ENCODE measurements at places on chromosomes 4 and X. TPM values are rescaled to one million over a fixed set of nuclear protein-coding genes. Genes with fewer than 3 reads are reported as not detected.

The RTL9 gene
- under 0.01 TPM for total RNA-seq

The NALF2 gene
- total RNA-seq = under 0.01 TPM

The GSX2 gene
- under 0.01 TPM for total RNA-seq

The CYLC1 gene
- not detected for total RNA-seq

The ELK1 gene
- 19.7 TPM for total RNA-seq

The MAGEB10 gene
- total RNA-seq = not detected

The FAM47E gene
- total RNA-seq = 0.19 TPM

The SNCA gene
- 0.96 TPM for total RNA-seq

The ANTXR2 gene
- 218 TPM for total RNA-seq

The OTUD5 gene
- total RNA-seq = 34.5 TPM

The EDA gene
- total RNA-seq = 0.77 TPM

The POU3F4 gene
- not detected for total RNA-seq

The SLC2A9 gene
- 2.1 TPM for total RNA-seq

The TLR2 gene
- 0.85 TPM for total RNA-seq

The EGF gene
- 0.19 TPM for total RNA-seq

The KCNE5 gene
- total RNA-seq = 0.38 TPM
